Central memory CD8-positive, alpha-beta T cell (primary cell): ENCODE measurements at places on chromosomes 1 and 21.

DNA sequence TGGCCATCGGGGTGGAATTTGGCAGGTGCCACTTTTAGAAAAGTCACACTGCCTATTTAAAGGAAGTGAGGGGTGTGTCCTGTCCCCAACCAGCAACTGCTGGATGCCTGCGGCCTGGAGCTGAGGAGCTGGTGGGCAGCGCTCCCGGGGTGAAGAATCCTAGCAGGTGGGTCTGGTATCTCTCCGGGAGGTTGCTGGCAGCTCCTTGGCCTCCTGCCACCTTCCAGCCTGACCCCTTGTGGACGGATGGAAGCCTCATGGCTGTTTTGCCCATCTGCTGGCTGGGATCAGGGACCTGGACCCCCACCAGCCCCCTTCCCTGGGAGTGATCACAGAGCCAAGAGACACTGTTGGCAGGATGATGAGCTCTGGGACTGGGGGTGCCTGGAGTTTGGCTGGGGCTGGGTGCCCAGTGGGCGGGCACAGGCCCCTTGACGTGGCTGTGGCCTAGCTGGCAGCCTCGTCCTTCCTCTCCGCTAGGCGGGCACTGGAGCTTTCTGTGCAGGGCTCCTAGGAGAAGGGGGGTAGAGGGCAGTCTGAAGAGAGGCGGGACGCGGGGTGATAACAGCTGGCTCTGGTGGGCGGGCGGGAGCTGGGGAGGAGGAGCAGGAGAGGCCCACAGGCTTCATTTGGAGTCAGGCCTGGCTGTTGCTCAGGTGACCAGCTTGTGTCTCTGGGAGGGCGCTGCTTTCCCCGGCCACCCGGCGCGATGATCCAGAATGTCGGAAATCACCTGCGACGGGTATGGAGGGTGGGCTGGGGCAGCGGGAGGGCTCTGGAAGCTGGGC is at the start of gene ACOT11:
TSS of gene ACOT11 (plus strand) at position 628 of the 788 bp plus-strand sequence. CDS start at position 710, 82 bp downstream.
- DNase-seq, result no peak

- DNase-seq, result no peak
These were observed 1.8 kb downstream of the RAB13 start for GRCh38 chr1:153984123-153984894.

GRCh38 chr1:121516234-121516967 is 331.6 kb downstream of the SRGAP2C start:
- DNase-seq, result peak; percentile 14

- DNase-seq, result no peak
These were observed 1232.8 kb downstream of the NCAM2 start for GRCh38 chr21:22231013-22231412.

DNA sequence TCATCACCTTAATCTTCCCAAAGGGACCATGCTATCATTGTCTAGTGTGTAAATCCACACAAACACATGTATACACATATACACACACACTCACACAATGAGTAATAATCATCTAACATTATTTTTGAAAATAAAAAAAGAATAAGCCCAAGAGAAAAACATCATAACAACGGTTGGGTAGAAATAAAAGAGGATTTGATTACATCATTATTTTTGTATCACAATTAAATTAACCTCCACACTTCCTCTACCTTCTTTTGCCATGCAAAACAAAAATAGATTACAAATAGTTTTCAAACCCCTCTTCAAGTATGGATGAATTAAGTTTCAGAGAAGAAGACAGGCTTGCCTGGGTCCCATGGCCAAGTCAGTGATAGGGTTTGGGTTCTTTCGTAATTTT is 238.1 kb downstream of the VAV3 start:
- DNase-seq, result no peak

- no peak for DNase-seq
These were observed 324.2 kb downstream of the SEC16B start for GRCh38 chr1:177645491-177646190.

DNA sequence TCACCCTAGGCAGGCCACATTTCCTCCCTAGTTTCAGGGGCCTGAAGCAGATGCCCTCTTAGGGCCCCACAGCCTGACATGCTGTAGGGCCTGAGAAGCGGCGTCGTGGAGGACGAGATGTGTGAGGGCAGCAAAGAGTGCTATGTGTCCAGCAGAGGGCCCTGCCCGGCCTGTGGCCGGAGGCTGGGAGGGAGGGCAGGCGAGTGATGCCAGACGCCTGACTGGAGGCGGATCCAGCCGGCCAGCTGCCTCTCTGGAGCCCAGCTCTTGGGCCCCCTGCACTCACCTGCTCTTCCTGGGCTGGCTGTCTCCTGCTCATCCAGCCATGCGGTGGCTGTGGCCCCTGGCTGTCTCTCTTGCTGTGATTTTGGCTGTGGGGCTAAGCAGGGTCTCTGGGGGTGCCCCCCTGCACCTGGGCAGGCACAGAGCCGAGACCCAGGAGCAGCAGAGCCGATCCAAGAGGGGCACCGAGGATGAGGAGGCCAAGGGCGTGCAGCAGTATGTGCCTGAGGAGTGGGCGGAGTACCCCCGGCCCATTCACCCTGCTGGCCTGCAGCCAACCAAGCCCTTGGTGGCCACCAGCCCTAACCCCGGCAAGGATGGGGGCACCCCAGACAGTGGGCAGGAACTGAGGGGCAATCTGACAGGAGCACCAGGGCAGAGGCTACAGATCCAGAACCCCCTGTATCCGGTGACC is at the start of gene GPR37L1:
TSS of gene GPR37L1 (plus strand) at position 279 of the 697 bp plus-strand sequence. CDS start at position 326, 47 bp downstream.
- DNase-seq, result no peak

DNA sequence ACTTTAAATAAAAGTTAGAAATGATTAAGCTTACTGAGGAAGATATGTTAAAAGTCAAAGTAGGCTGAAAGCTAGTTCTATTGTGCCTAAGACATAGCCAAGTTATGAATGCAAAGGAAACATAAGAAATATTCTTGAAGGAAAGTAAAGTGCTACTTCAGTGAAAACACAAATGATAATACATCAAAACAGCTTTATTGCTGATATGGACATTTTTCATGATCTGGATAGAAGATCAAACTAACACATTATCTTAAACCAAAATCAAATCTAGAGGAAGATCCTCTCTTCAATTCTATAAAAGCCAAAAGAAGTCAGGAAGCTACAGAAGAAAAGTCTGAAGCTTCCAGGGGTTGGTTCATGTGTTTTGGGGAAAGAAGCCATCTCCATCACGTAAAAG is 545.9 kb downstream of the COL11A1 start:
- no peak for DNase-seq
